ENCODE measurements at places on chromosomes 2 and 18.

- no peak for DNase-seq
Measured at GRCh38 chr2:111173338-111173737, 52.6 kb downstream of the BCL2L11 start.

DNA sequence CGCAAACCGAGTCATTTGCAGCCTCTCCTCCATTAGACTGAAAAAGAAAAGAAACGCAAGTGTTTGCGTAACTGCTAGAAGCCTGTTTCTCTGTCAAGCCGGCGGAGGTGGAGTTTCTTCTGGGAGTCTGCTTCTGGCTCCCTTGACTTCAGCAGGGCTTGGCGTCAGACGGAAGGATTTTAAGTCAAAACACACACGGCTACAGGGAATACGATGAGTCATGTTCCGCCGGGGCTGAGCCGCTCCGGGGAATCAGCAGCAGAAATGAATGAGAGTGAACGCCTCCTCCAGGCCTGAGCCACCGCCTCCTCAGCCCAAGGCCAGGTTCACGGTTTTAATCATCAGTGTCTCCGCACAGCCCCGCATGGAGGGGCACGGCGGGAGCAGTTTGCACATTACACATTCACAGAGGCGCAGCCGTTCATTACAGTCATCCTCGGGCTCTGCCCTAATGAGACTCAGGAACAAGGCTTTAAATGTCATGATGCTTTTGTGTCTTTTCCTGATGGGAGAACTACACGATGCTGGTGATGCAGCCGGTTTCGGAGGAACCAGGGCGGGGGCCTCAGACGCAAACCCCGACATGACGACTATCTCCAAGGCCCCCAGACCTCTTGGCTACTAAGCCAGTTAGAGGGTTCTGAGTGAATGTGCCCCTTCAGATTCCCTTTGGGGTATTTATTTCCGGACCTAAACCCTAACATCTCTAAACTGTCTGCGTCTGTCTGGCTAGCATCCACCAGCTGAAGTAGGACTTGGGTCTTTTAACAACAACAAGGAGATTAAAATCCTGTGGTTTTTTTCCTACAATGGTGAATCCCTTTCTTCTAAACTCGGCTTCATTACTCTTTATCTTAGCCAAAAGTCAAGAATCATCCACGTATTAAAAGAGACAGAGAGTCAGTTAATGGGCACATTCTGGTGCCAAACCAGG, 11.1 kb upstream of the SCG2 start:
- DNase-seq = peak; percentile 95

DNA sequence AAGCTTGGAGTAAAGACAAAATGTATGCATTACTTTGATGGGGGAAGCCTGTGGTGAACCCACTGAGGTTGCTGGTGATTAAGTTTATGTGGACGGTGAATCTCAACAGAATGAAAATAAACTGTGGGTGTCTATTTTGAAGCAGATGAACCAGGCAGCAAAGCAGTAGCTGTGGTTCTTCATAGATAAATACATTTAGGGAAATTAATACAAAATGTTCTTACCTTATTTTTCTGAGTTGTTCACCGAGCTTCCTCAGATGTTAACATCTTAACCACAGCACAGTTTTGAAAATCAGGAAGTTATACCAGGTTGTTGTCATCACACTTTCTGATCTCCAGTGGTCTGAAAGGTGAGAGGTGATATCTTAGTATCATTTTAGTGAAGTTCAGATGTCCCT, 53.9 kb downstream of the NCK2 start:
- no peak for DNase-seq

DNA sequence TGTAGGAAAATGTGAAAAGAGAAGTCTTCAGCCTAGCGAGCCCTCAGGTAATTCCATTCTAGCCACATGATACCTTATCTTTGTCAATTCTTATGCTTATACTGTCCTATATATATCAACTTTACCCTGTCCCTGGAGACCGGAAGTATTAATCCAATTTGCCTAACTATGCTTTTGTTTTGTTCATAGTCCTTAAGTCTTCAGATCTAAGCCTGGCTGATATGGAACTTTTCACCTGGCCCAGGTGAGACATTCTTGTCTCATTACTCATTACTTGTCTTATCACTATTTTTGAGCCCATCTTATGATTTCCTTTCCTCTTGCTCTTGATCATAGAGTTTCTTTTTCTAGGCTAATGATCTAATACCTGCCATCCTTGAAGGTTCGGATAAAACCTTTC, 194.1 kb upstream of the FANCL start:
- no peak for DNase-seq

DNA sequence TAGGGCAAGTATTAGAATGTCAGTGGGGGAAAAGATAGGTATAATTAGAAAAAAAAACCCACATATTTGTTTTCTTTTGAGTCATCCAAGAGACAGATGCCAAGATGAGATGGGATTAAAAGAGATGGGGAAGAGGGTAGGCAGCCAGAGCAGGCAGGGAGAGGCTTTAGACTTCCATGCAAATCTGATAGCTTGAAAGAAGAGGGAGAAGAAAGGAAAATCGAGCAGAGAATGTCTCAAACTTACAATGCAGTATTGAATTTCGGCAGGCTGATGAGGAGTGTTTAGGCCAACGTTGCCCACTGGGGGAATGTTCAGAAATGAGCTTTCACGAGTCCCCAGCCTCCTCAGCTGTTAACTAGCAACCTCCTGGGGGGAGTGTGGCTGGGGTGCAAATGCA, 91.3 kb downstream of the SPATS2L start:
- no peak for DNase-seq

GRCh38 chr2:175688243-175688642, 313.8 kb downstream of the LNPK start:
- DNase-seq = no peak

DNA sequence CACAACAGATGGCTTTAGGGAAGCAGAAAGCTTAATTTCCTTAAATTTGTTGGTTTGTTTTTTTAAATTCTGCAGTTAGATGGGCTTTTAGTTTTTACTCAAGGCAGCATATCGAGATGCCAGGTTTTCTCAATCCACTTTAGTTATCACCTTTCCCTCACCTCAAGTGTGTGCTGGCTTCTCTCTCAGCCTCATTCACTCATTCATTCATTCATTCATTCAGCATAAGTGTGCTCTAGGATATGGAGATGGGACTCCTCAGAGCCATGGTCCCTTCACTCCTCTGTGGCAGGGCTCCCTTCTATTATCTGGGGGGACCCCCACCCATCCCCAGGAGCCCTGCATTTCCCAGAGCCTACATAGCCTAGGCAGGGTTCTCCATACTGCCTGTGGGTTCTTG, 19.0 kb downstream of the VIL1 start:
- DNase-seq = no peak

GRCh38 chr2:199693861-199694260, 157.1 kb downstream of the FTCDNL1 start:
- DNase-seq = no peak

DNA sequence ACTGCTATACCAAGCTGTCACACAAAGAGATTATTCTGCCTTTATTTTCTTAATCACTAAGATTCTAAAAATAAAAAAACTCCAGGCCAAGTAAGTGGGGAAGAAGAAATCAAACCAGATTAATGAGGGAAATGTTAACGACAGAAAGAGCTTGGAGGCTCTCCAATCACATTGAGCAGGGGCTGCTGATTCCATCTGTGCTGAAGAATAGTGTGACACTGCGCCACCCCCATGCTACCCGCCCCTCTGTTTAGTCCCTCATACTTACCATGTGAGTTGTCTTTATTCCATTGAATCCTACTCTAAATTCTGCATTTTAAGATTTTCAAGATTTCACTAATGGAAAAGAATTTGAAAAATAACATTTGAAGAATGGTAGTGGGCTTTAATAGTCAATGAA, 998.0 kb upstream of the CDH2 start:
- no peak for DNase-seq

DNA sequence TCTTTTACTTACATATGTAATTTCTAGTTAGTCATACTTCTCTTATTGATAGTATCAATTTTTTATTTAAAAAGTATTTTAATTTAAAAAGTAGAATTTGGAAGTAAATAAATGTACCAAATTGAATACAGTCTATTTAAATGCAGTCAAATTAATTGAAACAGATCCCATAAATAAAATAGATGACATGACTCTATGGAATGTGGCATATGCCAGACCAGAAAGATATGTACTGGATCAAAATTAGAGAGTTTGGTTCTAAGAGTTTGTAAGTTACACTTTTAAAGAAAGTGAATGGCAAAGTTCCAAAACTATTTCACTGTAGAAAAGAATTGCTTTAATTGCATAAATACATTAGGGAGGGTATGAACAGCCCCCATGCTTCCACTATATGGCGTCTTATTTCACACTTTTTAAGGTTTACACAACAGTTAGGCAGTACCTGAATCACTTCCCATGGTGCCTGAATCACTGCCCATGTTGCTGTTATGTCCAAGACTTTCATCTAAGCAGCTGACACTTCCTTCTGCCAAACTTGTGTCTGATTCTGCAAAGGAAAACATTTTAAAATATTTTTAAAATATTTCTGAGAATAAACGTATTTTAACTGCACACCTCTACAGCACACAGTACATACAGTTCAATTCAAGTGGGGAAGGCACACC, 25.2 kb downstream of the IFIH1 start:
- peak; percentile 11 for DNase-seq

- no peak for DNase-seq
Measured at GRCh38 chr2:197944416-197945096, 140.2 kb downstream of the PLCL1 start.

DNA sequence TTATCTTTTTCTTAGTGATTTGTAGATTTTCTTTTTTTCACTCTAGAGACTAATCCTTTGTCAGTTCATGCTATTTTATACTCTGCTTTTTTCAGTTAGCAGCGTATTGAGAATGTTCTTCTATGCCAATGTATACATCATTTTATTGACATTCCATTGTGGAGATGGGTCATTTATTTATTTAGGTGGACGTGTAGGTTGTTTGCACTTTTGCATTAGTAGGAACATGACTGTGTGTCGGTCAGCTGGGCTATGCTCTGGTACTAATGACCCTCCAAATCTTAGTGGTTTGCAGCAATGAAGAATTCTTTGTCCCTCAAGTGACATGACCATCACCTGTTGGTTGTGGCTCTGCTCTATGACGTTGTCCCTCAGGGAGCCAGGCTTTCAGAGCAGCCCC, 33.6 kb downstream of the HPCAL1 start:
- no peak for DNase-seq

DNA sequence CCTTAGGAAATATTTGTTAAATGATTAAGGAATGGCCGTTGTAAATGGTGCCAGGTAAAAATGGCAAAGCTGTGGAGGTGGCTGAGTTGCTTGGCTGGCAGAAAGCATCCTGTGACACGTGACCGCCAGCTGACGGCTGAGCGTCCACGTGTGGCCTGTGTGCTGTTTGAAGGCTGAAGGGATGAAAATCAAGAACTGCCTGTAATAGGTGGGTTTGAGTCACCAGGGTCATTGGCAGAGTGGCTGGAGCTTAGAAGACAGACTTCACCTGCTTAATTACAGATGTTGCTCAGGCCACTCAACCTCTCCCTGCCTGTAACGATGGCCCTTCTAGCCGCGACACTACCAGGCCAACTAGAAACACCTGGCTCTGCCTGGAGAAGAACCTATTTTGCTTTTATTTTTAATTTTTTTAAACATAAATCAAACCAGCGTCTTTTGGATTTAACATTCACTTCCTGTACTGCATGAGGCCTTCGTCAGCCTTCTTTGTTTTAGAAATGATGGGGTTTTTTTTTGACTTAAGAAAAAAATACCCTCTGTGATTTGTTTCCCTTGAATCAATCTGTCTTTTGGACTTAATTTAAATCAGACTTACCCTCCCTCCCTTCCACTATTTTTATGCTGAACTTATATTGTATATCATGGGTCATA, 206.5 kb downstream of the PRKCE start:
- DNase-seq = no peak

GRCh38 chr2:213376644-213377043, 92.4 kb downstream of the SPAG16 start:
- no peak for DNase-seq

DNA sequence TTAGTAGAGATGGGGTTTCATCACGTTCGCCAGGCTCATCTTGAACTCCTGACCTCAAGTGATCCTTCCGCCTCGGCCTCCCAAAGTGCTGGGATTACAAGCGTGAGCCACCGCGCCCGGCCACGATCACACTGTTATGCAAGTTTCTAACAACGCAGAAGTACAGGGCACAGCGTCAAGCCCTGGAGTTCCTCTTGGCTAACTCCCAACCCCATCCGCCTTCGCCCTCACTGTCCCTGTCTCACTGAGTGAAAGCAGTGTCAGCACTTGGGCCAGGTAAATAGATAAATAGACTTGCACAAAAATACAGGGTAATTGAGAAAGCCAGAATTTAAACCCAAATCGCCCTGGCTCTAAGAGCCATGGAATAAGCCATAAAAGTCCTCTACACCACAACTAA, 111.7 kb downstream of the ACVR1 start:
- no peak for DNase-seq

DNA sequence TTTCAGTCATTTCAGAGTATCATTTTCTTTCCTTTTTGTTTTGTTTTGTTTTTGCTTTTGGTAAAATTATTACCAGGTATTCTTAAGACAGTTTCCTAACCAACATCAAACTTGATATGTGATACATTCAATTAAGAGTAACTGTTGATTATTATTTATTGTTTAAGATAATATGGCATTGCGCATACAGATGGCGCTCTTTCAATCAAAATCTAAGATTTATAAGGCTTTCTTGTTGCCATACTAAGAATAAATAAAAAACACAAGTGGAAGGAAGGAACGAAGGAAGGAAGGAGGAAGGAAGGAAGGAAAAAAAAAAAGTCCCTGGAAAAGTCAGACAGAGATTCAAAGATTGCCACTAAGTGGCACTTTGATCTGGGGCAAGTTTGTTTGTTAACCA, 1308.7 kb upstream of the FAM98A start:
- DNase-seq = no peak

DNA sequence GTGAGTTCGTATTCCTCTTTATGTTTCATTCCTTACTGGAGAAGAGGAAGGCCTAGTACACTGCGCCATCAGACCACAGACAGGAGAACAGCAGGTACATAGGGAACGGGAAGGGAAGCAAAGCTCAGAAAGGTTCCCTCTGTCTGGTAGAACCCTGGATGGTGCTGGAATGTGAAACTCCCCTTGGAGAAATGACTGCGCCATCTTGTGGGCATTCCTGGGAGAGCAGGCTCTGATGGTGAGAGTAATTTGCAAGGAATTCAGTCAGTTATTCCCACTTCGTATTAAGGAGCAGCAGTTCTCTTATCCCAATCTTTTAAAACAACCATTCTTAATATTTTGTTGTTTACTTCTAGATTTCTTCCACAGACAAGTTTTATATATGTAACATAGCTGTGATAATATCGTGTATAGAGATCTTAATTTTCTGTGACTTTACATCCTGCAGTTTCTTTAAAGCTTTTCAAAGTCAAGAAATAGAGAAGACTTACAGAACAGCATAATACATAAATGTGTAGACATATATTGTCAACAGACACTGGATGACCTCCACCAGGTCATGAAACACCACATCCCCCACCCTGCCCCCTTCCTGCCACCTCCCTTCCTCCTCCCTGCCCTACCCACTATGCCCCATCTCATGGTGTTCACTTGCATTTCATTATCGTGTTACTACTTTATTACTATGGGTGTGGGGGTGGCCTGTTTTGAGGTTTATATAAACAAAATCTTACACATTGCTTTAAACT, 83.9 kb downstream of the ARHGEF4 start:
- peak; percentile 79 for DNase-seq

GRCh38 chr2:238101891-238102841, 2.0 kb downstream of the ESPNL start:
- no peak for DNase-seq

GRCh38 chr2:241870081-241870541, 582 bp downstream of the RTP5 start:
- no peak for DNase-seq

Measured in RWPE1 (cell line).